ENCODE measurements at places on chromosomes 5 and 9. TPM values are rescaled to one million over a fixed set of nuclear protein-coding genes. Genes with fewer than 3 reads are reported as not detected.

GRCh38 chr9:7325995-7326394, 473.6 kb downstream of the DMAC1 start:
- DNase-seq: no peak

The SHOC1 gene
- total RNA-seq: not detected

GRCh38 chr5:14518638-14519037, 63.0 kb upstream of the OTULINL start:
- no peak for DNase-seq

GRCh38 chr5:132098621-132099020, 25.0 kb downstream of the CSF2 start:
- no peak for DNase-seq

DNA sequence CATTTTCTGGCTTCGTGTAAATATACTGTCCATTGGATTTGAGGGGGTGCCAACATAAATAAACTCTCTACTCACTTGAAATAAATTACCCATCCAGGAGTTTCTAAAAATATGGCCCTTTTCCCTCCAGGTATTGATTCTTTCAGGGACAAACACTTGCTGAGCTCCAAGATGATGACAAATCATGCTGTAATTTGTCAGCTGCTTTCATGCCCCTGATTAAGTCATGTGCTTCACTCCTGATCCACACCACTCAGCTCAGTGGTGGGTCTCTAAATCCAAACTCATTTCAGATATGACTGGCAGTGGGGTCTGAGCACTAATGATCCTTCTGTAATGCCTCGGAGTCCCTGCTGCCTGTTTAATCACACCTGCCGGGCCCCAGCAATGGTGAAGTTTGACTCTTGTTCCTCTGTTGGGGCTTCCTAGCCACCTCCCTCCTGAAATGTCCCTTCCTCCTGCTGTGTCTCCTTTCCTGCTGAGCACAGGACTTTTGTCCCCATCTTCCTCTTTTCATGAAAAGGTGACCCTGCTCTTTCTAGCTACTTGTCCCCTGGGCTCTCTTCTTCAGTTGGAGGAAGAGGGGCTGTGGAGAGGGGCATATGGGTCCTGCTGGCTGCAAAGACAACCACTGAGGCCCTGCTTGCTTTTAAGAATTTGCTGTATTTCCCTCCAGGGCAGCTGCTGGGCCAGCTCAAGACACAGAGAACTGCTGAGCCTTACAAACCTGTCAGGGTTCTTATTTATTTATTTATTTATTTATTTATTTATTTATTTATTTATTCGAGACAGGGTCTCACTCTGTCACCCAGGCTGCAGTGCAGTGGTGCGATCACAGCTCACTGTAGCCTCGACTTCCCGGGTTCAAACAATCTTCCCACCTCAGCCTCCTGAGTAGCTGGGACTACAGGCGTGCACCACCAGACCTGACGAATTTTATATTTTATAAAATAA, 200.0 kb downstream of the ATP10B start:
- no peak for DNase-seq

- no peak for DNase-seq
Observed at GRCh38 chr5:106172681-106173532, 1497.8 kb downstream of the EFNA5 start.

GRCh38 chr9:136825295-136826187, 16.7 kb upstream of the AJM1 start:
- no peak for DNase-seq

The CDK5RAP2 gene
- 42.1 TPM for total RNA-seq

- no peak for DNase-seq
Observed at GRCh38 chr9:127177231-127177630, 54.8 kb upstream of the ANGPTL2 start.

The NME5 gene
- 0.29 TPM for total RNA-seq

- DNase-seq: no peak
Observed at GRCh38 chr9:76153902-76154629, 240.2 kb downstream of the RFK start.

- DNase-seq: no peak
Observed at GRCh38 chr5:3025392-3025791, 273.9 kb upstream of the IRX2 start.

- no peak for DNase-seq
Observed at GRCh38 chr5:112063191-112063590, 306.2 kb upstream of the NREP start.

GRCh38 chr5:2293906-2294305, 411.2 kb upstream of the IRX4 start:
- no peak for DNase-seq

- DNase-seq: no peak
Observed at GRCh38 chr9:104988539-104988938, 60.6 kb upstream of the ABCA1 start.

The CDC20B gene
- total RNA-seq: not detected

The CLIC3 gene
- total RNA-seq: 1.7 TPM

The MEF2C gene
- 32.1 TPM for total RNA-seq

- peak; percentile 66 for DNase-seq
Observed at GRCh38 chr5:169218861-169219260, 82.1 kb downstream of the SLIT3 start.

The AGTPBP1 gene
- total RNA-seq: 14.0 TPM

The SLC6A18 gene
- total RNA-seq: not detected

GRCh38 chr9:123757547-123757946, 172.4 kb downstream of the DENND1A start:
- no peak for DNase-seq

GRCh38 chr9:127033789-127034188, 88.6 kb downstream of the ANGPTL2 start:
- DNase-seq: no peak

- no peak for DNase-seq
Observed at GRCh38 chr9:137432687-137433348, 8.3 kb downstream of the ENTPD8 start.

The GCNT1 gene
- total RNA-seq: 1.7 TPM

DNA sequence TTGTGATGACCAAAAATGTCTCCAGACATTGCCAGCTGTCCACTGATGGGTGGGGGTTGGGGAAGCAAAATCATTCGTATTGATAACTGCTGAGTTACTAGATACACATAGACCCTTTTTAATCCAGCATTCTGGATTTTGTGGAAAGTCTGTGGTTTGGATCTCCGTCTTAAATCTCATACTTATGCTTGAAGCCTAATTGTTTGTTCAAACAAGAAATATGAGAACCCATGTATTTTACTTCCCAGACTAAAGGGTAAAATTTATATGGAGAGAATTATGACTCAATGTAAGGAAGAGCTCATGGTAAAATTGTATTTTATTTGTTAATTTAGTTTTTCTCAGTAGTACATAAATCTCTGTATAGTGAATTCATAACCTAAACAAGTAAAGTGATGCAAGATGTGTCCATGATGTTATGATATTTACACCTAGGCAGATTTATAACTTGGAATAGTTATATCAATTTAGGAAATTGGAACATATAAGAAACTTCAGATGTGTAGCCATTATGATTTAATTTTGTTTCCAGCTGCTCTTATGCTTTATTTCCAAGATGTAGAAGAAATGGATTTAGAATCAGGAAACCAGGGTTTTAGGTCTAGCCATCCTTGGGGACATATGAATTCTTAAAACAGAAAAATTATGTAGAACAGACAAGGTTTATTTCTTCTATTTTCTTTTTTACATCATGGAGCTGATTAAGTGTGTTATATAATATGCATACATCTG, 4.5 kb upstream of the OGN start:
- no peak for DNase-seq
